ENCODE measurements at places on chromosomes 11 and 22. TPM values are rescaled to one million over a fixed set of nuclear protein-coding genes. Genes with fewer than 3 reads are reported as not detected.
A peak's percentile ranks its signal among the peaks of the same experiment; 100 is the strongest.

DNA sequence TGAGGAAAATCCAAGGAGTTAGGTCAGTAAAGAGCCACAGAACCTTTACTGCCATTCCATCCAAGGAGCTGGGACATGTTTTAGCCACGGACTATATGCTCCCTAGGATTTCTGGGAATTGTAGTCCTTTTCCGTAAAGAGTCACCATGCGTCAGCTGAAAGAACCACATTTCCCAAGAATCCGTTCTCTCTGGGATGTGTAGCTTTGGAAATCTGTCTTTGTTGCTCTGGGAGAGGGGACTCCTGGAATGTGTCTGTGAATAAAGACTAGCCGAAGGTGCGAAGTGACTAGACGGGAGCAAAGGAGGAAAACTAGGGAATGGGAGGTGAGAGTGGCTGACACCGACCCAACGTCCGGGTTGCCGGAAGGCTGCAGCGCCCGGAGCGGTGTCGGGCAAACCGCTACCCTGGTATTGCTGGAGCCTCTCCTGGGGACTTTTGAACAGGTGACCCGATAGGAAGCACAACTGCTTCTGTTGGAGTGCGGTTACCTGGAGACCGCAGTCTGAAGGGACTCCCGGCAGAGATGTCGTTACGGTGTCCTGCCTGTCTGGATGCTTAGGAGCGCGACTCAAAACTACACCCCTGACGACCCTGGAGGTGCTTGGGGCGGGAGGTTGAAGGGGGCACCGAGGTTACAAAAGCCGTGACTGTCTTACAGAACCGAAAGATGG, at the start of gene IFTAP:
Gene IFTAP (plus strand): TSS at position 187 of the 674 bp plus-strand sequence. CDS start 15,602 bp downstream, outside the sequence.
- DNase-seq = peak; percentile 93

Gene GUCY1A2
- 0.15 TPM for polyA plus RNA-seq

DNA sequence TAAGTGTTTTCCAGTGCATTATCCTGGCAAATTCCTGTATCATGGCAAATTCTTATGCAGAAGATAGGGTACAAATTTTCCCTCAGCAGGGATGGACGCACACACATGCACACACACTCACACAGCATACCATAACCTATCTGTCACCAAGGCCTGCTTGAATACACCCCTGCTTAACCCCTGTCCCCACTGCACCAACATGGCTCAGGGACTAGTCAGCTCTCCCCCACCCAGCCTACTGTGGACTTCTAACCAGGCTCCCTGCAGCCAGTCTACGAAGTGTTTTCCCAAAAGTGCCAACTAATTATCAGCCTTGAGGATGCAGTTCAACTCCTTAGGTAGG, 63.1 kb downstream of the RAB30 start:
- peak; percentile 56 for DNase-seq

Gene SCUBE1
- polyA plus RNA-seq = not detected

DNA sequence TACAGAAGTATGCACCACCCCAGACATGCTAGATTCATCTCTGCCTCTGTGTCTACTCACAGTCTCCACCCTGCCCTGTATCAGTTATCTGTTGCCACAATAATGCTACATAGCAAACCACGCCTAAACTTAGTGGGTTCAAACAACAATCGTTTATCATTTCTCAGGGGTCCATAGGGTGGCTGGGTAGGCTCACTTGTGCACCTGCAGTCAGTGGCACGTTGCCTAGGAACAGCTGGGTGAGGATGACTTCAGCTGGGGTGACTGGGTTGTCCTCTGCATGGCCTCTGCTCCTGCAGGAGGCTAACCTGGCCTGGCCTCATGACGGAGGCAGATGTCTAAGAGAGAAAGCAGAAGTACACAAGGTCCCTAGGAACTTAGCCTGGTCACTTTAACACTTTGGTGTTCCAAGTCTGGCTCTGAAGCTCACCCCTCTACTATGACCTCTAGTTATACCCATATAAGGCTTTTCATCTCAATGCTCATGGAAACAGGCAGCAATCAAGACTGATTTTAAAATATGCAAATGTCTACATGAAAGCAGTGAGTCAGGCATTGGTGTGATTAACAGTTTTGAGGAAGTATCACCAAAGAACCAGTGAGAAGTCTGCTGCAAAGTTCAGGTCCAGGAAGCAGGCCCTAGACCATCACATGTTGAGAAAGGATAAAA, 10.7 kb downstream of the OLFML1 start:
- no peak for DNase-seq

DNA sequence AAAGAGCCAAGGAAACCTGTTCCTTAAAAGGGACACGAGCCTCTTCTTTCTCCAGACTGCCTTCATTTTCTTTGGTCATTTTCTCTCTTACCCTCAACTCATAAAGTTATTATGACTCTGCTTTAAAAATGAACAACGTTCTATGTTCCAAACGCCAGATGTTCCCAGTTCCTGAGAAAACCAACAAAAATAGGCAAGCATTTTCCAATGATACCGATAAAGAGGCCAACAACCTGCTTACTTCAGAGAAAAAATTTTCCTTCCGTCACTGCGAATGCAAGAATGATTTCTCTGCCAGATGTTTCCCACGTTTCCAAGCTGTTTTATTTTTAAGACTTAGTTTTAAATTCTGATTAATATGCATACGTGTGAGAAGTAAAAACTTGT, 315 bp upstream of the TRPC6 start:
- no peak for DNase-seq

Gene CRYBB2
- not detected for polyA plus RNA-seq

DNA sequence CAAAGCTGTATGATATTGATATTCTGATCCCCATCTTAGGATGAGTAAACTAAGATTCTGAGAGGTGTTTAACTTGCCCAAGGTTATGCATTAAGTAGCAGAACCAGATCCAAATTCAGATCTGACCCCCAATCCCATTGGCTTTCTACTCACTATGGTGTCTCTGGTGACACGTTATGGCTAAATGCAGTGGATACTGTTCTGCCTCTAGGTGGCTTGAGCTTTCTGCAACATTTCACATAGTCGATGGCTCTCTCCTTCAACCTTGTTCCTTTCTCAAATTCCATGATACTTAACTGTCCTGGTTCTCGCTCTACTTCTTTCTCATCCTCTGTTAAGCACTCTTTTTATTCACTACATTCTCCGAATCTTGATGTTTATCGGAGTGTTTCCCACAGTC, 9.4 kb downstream of the C11orf97 start:
- peak; percentile 70 for DNase-seq

Gene GTSE1
- 8.6 TPM for polyA plus RNA-seq

Gene SYT7
- 0.72 TPM for polyA plus RNA-seq

DNA sequence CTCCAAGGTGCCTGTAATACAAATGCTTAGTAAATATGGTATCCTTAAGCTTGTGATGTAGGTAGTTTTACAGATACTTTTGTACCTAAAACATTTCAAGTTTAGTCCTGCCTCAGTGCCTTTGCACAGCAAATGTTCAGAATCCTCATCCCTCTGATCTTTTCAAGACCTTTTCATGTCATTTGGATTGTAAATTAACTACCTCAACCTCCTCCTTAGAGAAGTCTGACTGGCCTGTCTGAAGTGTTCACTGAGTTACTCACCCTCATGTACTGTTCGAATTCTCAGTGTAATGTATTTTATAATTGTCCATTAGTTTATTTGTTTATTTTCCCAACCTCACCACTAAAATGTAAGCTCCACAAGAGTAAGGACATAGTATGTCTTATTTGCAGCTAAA, 147.5 kb downstream of the ELP4 start:
- DNase-seq = no peak

DNA sequence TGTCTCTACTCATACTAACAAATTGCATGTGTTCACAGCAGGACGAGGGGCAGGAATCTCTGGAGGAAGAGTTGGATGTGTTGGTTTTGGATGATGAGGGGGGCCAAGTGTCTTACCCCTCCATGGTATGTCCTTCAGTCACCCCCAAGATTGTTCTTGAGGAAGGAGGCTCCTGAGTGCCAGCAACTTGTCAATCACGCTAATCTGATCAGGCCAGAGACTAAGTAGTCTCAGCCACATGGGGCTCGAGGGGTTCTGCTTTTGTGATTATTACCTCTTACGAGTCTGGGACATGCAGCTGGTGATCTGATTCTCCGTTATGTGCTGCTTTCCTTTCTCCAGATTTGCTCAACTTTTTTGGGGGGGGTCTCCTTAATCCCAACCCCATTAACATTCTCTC, 54.3 kb downstream of the CTNND1 start:
- no peak for DNase-seq

DNA sequence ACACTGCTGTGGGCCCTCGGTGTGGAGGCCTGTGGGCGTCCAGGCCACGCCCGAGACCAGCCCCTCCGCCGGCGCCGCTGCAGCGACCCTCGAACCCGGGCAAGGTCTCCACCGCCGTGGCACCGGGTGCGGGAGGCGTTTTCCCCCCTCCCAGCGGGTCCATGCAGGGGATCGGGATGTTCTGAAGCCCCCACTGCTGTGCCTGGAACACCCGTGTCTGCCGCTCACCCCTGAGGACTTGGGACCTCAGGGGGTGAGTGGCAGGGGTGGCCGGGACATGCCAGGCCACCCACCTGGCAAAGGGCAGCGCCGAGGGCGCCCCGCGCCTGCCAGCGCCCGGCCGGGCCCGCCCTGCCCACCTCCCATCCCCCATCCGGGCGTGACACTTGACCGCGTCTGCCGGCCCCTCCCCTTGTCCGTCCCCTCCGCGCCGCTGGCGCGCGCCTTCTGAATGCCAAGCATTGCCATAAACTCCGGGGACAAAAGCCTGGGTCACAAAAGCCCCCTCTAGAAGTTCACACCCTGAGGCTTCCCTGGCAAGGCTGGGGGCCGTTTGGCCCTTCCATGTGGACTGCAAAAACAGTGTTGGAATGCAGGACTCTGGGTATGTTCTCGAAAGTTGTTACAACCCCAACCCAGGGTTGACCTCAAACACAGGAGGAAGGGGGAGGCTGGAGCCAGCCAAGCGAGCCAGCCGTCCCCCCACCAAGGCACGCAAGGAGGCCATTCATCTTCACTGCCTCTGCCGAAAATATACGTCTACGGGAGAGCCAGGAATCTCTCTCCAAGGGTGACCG, 819 bp upstream of the KCNQ1OT1 start:
- DNase-seq = peak; percentile 67

Gene ADAMTS8
- 0.09 TPM for polyA plus RNA-seq

Gene LARGE1
- polyA plus RNA-seq = 1.6 TPM

- peak; percentile 47 for DNase-seq
Measured at GRCh38 chr11:9180784-9181183, 84.4 kb downstream of the DENND5A start.

Gene NLRP10
- polyA plus RNA-seq = 13.5 TPM

Gene OR5M3
- polyA plus RNA-seq = not detected

DNA sequence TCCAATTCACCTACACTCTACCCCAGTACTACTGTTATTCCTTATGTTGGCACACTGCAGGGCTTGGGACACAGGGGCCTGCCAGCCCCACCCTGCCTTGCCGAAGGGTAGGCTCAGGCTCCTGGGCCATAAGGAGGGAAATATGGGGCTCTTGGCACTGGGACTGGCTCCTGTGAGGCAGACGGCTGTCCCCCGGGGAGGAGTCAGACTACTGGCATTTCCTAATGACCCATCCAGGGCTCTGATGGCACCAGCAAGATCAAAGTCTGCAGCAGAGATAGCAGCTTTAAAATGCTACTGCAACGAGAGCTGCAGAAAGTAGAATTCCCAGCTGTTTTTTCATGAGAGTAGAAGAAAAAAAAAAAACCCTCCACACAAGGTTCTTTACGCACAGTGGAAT, 42.2 kb upstream of the CYP2D6 start:
- peak; percentile 38 for DNase-seq

DNA sequence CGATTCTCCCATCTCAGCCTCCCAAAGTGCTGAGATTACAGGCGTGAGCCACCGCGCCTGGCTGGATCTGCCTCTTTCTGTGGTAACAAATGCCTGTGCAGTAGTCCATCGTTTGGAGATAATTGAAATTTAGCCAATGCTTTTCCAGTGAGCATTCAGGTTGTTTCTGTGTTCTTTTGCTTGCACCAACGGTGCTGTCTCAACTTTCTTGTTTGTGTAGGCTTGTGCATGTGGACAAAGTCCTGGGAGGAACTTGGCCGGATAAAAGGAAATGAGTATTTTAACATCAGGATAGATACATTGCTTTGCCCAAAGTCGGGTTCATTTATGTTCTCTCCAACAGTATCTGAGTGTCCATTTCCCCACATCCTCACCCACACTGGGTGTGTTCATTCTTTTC, 85.7 kb downstream of the KIAA1671 start:
- DNase-seq = no peak

Gene SEC14L2
- 23.3 TPM for polyA plus RNA-seq

Gene ATP5MG
- polyA plus RNA-seq = 426 TPM

- DNase-seq = no peak
Measured at GRCh38 chr22:23787910-23788309, 1.1 kb downstream of the SMARCB1 start.

DNA sequence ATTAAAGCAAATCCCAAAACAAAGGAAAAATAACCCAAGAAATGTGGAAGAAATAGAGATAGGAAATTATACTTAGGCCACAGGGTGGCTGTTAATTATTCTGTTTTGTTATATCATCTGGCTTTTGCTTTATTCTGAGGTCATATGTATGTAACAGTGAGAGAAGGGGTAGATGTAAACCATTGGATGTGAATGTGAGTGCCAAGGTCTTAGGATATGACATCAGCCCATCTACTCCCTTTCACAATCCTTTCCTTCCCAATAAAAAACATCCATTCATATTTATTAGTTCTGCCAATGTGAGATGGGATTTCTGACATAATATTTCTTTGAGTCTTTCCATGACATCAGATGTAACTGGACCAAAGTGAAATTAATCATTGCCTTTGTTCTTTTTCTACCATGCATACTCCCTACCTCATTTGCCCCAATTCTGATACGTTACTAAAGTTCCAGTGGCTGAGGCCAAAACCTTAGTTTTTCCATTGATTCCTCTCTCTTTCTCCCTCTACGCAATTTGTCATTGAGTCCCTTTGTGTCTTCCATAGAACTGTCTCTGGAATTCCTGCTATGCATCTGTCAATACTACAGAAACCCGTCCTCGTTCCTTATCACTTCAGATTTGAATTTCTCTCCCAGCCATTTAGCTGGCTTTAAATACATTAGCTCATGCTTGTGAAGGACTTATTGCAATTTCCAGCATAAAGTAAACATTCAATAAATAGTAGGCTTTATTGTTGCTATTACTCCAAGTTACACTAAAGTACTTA, 170.3 kb downstream of the ARHGAP42 start:
- no peak for DNase-seq

DNA sequence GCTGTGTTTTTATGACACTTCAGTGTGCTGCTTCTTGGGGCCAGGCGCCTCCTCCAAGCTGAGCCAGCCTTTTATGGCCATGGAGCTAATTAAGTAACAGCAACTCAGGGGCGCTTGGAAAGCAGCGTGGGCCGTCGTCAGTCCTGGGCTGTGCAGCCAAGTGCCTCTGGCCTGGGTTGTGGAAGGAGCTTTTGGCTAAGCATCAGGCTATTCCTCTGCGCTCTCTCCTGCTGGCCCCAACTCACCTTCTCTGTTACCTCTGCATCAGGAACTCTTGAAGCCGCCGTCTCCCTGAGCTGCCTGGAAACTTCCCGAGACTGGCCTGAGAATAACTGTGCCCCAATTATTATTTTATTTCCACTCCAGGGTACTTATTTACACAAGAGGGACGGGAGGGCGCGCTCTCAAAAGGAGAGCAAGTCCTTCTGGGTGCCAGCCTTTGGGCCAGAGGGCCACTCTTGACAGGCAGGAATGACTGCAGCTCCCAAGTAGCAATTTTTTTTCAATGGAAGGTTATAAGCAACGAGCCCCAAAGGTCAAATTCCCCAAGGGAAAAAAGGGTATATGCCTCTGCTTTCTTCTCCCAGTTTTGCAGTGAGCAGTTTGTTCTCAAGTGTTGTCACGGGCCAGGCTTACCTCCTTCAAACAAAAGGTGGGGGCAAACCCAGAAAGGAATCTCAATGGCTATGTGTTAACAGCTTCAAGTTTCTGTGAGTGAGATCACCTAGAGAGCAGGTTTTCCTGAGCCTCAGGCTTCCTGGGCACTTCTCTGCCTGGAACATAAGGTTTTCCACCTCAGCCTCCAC, 38.5 kb upstream of the NAV2 start:
- DNase-seq = peak; percentile 73

Measured in GM23248 (cell line).